ENCODE measurements at places on chromosomes 2 and 18.

- DNase-seq: no peak
These were observed 13.9 kb downstream of the CLASP1 start for GRCh38 chr2:121635371-121635770.

- no peak for DNase-seq
These were observed 183.2 kb upstream of the SPRED2 start for GRCh38 chr2:65615602-65616001.

DNA sequence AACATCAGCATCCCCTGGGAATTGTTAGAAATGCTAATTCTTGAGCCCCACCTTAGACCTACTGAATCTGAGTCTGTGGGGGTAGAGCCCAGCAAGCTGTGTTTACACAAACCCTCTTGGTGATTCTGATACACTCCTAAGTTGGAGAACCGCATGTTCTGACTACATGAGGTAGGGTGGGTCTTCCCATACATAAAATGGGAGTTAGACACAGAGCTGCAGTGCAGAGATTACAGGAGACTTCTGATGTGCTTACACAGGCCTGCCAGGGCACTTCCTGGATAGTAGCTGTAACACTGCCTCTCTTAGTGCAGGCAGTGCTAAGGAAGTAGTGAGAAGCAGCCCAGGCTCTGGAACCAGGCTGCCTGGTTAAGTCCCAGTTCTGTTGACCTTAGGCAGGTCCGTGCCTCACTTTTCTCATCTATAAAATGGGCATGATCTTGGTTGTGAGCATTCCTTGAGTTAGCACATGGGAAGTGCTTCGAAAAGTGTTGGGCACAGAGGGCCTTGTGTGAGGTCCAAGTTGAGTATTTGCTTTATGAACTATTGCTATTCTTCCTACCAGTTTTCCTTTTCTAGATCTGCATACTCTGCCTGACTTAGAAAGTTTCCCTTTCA is 67.3 kb downstream of the GLI2 start:
- DNase-seq: no peak

DNA sequence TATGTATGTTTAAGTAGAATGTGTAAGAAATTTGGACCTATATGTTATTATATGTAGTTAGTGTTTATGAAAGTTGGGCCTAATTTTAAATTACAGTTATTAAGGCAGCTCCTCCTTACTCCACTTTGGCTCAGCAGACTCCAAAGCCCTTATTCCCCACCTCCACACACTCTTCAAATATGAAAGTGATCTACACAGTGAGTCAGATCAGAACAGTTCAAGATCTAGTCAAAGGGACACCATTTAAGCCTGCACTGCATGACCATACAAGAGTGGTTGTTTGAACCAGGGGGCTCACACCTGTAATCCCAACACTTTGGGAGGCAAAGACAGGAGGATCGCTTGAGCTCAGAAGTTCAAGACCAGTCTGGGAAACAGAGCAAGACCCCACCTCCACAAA is 21.2 kb upstream of the PMAIP1 start:
- no peak for DNase-seq

- DNase-seq: peak; percentile 36
These were observed 1.6 kb downstream of the FEV start for GRCh38 chr2:218983263-218983933.

DNA sequence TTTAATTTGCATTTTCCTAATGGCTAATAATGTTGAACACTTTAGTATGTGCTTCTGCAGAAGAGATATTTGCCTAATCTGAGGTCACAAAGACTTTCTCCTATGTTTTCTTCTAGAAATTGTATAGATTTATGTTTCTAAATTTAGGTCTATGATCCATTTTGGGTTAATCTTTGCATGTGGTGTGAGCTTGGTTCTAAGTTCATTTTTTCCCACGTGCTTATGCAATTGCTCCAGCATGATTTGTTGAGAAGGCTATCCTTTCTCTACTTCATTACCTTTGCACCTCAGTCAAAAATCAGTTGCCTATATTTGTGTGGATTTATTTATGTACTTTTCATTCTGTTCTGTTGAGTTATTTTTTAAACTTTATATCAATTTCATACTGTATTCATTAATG is 15.0 kb upstream of the RNF103 start:
- DNase-seq: no peak

DNA sequence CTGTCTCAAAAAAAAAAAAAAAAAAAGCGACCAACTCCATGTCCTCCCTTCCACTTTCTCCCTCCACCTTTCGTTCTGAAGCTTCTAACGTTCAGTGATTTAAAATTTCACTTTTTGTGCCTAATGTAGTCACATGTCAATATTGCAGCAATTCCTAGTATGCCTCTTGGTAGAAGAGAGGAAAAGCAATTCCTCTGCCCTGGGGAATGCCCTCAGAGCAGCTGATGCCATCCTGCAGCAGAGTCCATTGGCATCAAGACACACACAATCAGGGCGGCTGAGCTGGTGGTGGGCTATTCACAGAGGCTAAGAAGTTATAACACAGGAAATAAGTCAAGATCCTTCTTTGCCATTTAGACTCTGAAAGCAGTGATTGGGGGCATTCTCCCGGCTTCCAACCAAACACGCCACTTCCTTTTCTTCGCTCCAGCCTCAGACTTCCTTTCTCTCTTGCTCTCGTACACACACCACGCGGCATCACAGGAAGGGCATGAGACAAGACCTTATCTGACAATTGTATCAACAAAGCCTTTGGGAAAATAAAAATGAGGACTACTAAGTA is 71.9 kb downstream of the MOGAT1 start:
- no peak for DNase-seq

DNA sequence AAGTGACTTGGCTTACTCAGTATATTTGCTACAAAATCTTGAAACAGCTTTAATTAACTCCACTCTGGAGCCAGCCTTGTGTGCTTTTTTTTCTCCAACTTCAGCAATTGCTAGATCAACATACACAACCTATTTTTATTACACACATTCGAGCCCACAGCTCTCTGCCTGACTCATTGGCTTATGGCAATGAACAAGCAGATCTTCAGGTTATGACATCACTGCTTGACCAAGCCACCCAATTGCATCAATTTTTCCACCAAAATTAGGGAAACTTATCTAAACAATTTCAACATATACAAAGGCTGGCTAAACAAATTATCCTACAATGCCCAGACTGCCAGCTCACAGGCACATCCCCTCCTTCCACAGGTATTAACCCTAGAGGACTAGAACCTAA is 39.6 kb upstream of the PDK1 start:
- DNase-seq: no peak

- DNase-seq: no peak
These were observed 154.1 kb upstream of the RBBP8 start for GRCh38 chr18:22778996-22779395.

DNA sequence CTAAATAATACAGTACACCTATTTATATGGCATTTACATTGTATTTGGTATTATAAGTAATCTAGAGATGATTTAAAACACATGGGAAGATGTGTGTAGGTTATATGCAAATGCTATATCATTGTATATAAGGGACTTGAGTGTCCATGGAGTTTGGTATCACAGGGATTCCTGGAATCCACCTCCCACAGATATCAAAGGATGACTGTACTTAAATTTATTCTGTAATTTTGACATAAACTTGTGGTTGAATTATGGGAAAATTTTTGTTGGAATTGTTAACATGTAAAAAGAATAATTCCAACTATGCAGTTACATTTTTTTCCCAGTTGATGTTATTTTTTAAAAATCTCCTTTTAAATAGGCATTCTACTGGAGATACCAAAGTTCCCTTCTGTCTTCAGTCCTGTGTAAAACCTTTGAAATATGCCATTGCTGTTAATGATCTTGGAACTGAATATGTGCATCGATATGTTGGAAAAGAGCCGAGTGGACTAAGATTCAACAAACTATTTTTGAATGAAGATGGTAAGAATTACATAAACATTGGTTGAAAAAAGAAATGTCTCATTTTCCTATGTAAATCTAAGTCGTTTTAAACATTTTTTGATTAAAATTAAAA is 24.1 kb downstream of the GLS start:
- DNase-seq: no peak

DNA sequence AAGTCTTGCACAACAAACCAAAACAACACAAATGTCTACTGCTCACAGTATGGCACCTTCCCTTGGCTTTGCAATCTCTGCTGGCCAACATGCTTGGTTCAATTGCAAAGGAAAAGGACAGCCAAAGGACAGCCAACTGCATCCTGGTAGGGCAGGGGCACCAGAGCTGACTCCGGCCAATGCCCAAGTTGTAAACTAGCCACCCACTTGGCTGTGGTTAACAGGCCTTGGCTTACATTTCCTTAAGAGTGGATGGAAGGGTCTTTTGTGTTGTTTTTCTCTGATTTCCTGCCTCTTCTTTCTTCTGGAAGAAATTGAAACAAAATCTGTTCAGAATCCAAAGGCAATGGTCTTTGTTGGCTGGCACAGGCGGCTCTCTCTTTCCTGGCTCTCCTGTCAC is 119.1 kb upstream of the TRIB2 start:
- DNase-seq: no peak

DNA sequence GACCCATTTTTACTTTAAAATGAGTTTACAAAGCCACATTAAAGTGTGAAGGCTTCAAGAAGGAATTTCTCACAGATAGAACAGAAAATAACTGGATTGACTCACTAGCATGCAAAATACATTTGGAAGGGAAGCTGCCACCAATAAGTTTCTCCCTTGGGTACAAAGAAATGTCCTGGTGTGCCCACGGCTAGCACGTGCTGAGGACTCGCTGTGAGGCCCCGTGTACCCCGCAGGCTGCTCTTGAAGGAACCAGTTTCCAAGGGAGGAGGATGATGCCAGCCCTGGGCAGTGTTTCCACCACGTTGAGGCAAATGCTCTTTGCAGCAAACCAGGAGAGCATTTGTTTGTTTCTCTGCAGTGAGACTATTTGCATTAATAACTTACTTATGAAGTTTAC is 207.3 kb downstream of the SH3RF3 start:
- DNase-seq: no peak

DNA sequence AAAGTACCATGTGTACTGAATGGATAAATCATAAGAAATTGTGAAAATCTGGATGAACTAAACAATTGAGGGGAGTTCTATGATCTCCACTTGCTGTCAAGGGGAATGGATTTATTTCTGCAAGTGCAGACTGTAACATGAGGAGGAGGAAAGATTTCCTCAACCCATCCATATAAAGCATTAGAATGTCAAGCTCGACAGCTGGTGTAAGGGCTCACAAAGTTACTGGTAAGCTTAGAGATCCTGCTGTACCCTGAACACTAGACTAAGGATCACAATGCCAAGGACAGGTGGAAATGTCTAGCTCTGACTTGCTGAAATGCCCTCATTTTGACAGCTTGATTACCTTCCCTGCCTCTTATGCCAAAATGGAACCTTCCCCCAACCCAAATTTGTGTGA is 125.3 kb downstream of the TCF4 start:
- no peak for DNase-seq

GRCh38 chr2:19021100-19021476 is 337.3 kb downstream of the OSR1 start:
- no peak for DNase-seq

DNA sequence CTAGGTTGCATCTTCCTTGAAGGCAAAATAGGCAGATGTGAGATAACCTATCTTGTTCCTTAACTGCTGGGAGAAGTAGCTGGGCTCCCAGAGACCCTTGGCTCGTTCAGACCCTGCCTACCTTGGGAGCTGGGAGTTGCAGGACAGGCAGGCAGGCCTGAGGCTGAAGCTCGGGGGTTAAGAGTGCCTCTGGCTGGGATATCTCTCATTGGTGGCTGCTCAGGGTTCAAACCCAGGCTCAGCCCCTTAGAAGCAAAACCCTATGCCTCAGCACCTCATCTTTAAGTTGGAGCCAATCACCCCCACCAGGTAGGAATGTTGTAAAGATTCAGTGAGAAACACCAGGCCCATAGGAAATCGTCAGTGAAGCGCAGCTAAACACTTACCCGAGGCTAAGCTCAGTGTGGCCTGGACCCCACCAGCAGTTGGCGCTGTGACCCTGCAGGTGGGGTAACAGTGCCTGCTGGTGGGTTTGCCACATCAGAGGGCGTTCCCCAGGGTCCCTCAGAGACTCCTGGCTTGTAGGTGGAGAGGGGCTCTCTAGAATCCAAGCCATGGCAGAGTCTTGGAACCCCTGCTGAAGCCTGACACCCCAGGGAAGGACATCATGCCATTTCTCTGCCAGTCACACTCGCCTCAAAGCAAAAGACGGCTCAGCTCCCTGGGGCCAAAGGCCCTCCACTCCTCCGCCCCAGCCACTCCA is 54.6 kb upstream of the GPR17 start:
- peak; percentile 90 for DNase-seq

- DNase-seq: no peak
These were observed 227.5 kb downstream of the PTGR3 start for GRCh38 chr18:74981476-74981875.

GRCh38 chr18:59189008-59189407 is 30.9 kb upstream of the GRP start:
- DNase-seq: no peak

DNA sequence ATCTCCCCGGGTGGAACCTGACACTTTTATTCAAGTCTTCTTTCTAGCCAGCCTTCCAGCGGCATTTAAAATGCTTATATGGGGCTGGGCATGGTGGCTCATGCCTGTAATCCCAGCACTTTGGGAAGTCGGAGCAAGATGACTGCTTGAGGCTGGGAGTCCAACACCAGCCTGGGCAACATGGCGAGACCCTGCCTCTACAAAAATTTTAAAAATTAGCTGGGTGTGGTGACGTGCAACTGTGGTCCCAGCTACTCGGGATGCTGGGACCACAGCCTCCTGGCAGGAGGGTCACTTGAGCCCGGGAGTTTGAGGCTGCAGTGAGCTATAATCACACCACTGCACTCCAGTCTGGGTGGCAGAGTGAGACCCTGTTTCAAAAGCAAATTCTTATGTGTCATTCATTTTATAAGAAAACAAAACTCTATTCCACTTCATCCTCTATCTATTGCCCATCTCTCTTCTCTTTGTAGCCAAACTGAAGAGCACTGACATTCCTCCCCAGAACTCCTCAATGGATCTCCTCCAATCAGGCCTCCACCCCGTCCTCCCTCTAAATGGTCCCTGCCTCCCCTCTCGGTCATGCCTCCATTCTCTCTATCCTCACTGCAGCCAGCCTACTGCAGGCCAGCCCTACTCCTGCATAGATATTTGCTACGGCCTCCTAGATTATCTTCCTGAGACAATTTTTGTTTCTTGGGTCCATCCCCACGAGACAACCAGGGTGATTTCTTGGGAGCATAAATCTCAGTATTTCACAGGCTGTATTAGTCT is 18.0 kb upstream of the RHOB start:
- DNase-seq: no peak

- no peak for DNase-seq
These were observed 32.4 kb upstream of the IL1R1 start for GRCh38 chr2:102110171-102110570.

DNA sequence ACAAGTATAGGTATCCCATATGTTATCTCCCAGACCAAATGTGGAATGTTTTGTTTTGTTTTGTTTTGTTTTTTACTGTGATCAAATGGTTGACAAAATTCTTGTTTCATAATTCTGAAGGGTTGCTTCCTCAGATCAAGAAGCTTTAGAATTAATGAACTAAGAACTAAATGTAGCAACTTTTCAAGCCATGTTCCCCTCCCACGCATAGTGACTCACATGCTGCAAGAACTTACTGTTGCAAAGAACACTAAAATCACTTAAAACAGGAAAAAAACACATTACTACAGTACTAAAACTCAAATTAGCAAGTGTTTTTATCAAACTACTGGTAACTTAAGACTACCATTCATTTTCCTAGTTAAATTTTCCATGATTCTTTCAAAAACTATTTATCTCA is 30.6 kb downstream of the HNRNPLL start:
- DNase-seq: no peak

GRCh38 chr2:129877795-129878775 is 101.4 kb upstream of the RAB6C start:
- peak; percentile 63 for DNase-seq

- DNase-seq: no peak
These were observed 308.1 kb downstream of the TMX3 start for GRCh38 chr18:68406761-68407160.

GRCh38 chr18:63290821-63291200 is 28.8 kb downstream of the BCL2 start:
- no peak for DNase-seq
